ENCODE measurements at places on chromosomes 7 and 10.
A peak's percentile ranks its signal among the peaks of the same experiment; 100 is the strongest.

DNA sequence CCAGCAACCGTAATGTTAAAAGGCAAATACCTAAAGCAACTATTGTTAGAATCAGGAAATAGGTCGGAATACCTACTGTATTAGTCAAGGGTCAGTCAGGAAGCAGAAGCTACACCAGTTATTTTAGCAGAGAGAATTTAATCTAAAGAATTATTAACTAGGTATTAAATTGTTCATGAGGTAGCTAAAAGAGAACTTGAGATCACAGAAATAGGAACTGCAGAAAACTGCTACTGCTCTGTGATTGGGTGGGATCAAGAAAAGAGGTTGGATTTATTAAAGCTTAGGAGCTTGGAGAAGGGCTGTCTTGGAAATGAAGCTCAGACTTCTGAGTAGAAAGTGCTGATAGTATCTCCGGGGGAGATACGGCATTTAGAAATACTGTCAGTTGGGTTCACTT is 20.0 kb upstream of the ZNF438 start:
- no peak for DNase-seq

DNA sequence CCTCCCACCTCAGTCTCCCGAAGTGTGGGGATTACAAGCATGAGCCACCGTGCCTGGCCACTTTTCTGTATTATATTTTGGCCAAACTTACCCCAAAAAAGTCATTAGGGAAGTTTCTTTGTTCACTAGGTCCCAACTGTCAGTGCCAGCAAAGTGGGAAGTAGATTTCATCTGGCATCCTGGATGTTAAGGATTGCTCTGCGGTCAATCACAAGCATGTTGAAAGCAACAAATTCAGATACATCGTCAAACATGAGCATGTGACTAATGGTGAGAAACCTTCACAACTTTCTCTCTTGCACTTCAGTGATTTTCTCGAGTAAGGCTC is 14.3 kb upstream of the LRRC17 start:
- no peak for DNase-seq

- DNase-seq: peak; percentile 5
These were observed 745 bp downstream of the DAGLB start for GRCh38 chr7:6446838-6447580.

GRCh38 chr7:875051-875450 is 1.3 kb upstream of the GET4 start:
- DNase-seq: no peak

DNA sequence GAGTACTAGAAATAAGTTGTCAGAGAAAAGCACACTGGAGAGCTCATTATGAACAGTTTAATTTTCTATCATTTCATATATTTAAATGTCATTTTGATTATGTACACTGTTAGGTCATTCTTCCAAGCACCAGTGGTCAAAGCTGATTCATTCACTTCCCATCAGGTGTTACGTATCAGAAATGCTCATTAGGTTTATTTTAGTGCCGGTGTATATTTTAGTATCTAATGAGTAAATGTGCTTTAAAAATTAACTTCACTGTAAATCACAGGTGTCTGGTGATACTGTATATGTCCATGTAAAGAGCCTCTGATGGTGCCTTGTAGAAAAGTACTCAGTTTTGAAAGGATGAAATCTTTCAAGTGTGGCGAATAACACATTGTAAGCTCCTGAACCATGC is 3.5 kb downstream of the DMTF1 start:
- no peak for DNase-seq

DNA sequence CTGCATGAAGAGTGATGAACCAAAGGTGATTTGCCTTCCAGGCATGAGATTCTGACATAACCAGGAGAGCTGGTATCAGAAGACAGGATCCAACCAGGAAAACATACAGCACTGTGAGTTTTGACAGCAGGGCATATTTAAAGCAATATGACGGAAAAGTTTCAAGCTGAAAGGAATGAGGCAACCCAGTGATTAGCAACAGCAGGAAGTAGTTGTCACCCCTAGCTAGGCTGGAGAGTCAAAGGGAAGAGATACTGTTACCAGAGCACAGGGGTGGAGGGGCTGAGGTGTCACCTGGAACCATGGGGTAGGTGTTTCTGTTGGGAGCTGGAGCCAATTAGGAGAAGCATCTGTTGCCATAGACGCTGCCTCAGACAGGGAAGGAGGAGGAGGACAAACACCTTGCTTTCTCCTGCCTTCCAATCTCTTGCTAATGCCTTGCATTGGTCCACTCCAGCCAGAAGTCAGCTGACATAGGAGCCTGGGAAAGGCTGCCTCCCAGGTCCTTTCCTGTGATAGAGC is 125.4 kb upstream of the SORCS3 start:
- DNase-seq: no peak

- DNase-seq: no peak
These were observed 42.8 kb downstream of the GRB10 start for GRCh38 chr7:50739744-50740435.

DNA sequence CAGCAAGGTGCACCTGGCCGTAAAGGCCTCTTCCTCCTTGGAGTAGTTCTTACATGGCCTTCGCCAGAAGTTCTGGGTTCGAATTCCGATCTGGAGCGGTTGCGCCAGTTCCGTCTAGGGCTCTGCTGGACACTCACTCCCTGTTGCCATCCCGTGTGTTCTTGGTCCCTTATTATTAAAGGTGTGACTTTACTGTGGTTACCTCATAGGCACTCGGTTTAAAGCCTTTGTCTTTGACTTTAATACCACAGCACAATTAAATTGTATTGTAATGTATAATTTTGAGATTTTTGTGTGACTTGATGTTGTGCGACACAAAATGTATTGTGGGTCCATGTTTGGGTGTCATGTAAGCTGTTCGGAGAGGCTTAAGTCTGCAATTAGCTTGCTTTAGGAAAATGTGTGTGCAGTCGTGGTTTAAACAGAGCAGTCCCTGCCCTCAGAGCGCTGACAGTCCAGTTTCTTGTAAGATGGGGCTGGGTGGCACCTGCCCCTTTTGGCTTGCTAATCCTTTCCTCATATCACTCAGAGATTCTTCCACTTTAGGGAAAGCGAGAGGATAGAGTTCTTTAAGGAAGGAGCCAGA is 919 bp downstream of the INPP5F start:
- DNase-seq: no peak

DNA sequence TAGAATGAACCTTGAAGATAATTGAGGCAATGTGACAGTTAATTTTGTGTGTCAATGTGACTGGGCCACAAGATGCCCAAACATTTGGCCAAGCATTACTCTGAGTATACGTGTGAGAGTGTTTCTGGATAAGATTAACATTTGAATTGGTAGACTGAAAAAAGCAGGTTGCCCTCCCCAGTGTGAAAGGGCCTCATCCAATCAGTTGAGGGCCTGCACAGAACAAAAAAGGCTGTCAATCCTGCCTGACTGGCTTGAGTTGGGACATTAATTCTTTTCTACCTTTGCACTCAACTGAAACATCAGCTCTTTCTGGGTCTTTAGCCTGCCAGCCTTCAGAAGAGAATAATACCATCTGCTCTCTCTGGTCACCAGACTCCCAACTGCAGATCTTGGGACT is 56.6 kb upstream of the PDE1C start:
- DNase-seq: no peak

- DNase-seq: no peak
These were observed 530.9 kb downstream of the PTPRN2 start for GRCh38 chr7:158056761-158057160.

- DNase-seq: no peak
These were observed 982.1 kb upstream of the MBL2 start for GRCh38 chr10:53754596-53755250.

DNA sequence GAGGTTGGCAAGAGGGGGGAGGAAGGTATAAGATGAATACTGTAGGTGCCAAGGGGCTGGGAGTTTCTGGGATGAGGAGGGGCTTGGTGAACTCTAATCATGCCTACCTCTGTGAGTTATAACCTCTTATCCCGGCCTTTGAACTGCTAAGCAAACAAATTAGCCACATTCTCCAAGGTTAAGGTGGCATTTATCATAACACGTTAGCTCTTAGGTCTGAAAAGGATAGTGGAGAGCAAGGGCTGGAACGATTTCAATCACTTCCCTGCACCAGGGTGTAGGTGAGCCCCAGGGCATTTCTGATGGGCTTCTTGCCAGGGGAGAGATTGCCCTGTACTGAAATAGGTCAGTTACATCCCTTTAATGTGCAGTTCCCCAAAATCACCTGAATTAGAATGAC is 28.6 kb upstream of the DMBT1 start:
- DNase-seq: no peak

- no peak for DNase-seq
These were observed 208.9 kb upstream of the INHBA start for GRCh38 chr7:41911792-41912191.

DNA sequence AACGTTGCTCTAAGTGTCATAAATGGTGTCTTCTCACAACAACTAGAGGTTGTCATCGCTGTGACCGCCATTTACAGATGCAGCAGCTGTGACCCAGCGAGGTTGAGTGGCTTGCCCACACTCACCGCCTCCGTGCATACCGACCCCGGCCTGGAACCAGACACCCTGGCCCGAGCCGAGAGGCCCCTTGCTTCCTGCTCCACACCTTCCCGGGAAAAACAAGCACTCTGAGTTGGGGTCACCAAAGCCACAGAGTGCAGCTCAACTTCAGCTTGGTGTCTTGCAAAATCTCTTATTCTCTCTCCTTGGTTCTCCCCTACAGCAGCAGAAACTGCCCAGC is 115.7 kb upstream of the PPP2R2D start:
- no peak for DNase-seq
